ENCODE measurements at places on chromosomes 3 and 15.

DNA sequence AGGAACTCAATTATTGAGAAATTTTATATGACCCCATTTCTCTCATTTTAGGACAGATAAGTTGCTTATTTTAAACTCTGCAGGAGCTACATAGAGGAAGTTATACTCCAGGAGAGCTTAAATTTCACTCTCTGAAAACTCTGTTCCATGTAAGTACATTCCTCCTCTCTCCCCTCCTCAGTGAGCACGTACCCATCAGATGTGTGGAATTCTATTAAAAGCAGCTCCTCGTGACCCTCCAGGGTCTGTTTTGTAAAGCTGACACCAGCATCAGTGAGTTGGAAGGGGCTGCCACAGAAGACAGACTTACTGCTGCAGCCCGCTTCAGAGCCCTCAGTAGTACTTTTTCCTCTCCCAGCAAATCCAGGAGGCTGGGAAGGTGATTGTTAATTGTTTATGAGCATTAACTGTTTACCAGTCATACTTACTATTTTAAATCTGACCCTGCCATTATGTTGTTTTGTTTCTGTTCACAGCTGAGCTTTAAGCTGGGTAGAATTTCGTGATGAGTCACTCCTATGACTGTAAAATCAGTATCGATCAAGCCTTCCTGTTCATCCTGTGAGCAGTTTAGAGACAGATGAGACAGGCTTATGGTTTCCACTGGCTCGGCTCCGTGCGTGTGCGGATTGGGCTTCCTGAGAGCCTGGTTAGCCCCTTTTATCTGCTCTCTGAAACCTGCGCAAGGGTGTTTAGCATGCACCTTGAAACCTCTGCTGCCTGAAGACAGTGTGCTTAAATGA is 20.4 kb downstream of the IGF1R start:
- no peak for DNase-seq

- DNase-seq: no peak
Observed at GRCh38 chr3:164408326-164408725, 670.0 kb downstream of the SI start.

- DNase-seq: no peak
Observed at GRCh38 chr3:90091549-90091948, 984.1 kb downstream of the EPHA3 start.

DNA sequence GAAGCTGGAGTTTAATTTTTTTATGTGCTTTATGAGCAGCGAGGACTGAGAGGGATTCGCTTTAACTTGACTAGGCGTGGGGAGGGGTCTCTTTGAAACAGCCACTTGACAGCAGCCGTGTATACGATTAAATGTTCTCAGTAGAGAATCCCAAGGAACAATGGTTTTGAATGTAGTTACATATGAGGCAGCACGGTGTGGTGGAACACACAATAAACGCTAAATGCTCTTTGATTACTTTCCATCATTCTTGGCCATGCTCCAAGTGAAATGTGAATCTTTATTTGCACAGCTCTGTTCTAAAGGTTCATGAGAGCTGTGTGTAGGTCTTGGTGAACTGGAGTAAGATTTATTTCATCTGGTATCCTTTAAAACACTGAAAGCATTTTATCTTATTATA is 251.4 kb upstream of the TGFBR2 start:
- no peak for DNase-seq

- no peak for DNase-seq
Observed at GRCh38 chr15:44435893-44436667, 8.7 kb downstream of the CTDSPL2 start.

DNA sequence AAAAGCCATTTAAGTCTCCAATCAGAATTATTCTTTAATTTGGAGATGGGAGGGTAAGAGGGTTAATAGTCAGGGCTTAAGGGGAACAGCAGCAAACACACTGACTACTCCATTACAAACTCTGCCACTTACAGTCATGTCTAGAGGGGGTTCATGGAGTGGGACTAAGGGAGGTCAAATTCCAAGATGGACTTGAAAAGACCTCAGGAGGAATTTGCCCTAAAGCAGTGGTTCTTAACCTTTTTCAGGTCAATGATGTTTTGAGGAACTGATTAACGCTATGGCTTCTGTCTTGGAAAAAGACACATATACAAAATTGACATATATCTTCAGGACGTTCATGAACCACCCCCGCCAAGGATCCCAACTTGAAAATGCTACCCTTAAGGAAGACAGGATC is 13.9 kb downstream of the GOLIM4 start:
- no peak for DNase-seq

GRCh38 chr3:114586119-114586518 is 292.3 kb downstream of the TIGIT start:
- no peak for DNase-seq

DNA sequence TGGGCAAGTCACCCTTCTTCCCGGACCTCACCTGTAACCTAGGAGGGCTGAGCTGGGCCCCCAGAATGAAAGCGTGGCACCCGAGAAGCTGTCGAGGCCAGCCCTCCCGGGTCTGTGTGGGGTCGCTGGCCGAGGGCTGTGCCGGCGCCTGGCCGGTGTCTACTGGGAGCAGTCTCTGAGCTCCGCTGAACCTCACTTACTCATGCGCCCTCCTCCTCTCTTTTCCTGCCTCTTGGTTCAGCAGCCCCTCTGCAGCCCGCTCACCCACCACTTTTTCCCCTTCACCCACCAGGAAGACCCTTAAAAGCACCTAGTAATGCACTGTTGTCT is 419 bp downstream of the HYKK start:
- DNase-seq: no peak

- no peak for DNase-seq
Observed at GRCh38 chr3:128170866-128171516, 17.7 kb downstream of the EEFSEC start.

- no peak for DNase-seq
Observed at GRCh38 chr3:181616088-181617070, 95.3 kb upstream of the SOX2 start.

- DNase-seq: no peak
Observed at GRCh38 chr3:13349823-13350222, 70.3 kb downstream of the NUP210 start.

- DNase-seq: no peak
Observed at GRCh38 chr3:31288224-31288623, 244.5 kb upstream of the STT3B start.

DNA sequence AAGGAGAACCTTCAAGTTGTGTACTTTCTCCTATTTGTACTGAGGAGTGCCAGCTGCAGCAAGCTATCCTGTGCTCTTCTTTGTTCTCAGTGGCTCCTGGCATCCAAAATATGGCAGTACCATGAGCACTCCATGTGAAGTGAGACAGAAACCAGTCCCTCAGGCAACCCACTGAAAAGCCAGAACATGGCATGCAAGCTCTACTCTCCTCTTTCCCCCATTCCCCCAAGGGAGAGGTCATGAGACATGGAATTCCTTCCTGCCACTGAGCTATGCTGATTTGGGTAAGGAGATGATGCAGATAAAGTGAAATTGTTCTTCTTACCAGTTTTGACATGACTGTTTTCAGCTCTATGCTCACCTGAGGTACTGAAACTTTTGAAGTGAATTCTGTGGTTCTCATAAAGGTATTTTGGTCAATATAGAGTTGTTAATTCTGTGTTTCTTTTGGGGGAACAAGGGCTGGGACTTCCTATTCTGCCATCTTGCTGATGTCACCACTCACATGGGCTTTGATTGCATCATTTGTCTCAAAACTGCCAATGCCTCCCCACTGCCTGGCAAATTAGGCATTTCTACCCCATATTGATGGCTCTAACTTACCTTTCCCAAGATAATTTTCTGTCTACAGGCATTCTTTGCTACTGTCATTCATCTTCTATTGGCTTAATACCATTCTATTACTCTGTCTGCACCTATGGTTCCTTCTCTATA is 22.8 kb upstream of the CEP152 start:
- no peak for DNase-seq

- DNase-seq: no peak
Observed at GRCh38 chr15:96582473-96582872, 252.0 kb downstream of the NR2F2 start.

DNA sequence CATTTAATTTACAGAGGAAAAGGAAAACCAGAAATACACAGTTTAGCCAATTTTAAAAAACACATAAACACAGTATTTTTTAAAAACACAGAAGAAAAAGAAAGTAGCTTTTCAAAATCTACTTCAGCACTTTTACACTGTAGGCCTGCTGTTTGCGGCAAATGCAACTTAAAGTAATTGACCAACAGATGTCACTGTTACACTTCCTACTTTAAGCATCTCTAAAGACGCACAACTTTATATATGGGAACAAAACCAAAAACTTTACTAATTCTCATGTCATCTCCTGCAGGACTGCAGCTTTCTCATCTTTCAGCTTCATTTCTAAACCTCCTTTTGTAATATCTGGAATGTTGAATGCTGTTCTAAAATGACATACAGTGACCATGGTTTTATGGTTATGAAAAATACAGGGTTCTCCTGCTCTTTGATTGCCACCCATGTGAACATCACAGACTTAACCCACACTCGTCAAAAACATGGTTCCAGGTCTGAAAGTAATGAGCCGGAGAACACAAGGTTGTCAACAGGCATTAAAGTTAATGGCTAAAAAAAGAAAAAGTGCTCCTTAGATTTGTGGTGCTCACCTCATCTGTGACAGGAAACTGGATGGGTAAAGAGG is 107.9 kb downstream of the FMN1 start:
- DNase-seq: no peak

DNA sequence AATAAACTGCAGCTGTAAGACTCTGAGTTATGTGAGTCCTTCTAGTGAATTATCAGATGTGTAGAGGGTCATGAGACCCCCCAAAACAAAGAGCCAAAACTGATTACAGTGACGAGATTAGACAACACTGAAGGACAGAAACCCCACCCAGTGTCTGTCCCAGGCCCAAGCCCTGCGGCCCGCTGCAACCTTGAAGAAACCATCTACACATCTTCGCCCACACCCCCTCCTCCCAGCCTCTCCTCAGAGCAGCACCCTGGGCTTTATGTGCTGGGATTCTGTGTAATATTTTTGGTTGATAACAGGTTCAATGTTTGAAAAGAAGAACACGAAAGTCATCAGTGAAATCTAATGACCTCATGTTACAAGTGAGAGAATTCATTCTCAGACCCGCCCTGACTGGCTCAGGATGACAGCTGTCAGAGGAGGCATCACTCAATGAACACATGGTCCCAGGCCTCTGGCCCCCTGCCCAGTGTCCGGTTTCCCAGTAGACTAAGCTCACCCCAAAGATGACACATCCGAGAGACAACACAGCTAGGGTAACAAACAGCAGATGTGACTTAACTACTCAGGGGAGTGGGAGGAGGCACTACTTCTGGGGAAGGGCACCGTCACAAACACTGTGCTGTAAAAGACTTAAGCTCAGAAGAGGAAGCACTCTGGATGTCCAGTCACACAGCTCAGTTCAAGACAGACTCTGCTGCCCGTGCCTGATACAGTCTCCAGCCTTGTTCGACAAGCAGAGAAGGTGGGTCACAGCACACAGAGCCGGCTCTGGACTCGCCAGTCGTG is 48.9 kb downstream of the NIPA2 start:
- DNase-seq: no peak

DNA sequence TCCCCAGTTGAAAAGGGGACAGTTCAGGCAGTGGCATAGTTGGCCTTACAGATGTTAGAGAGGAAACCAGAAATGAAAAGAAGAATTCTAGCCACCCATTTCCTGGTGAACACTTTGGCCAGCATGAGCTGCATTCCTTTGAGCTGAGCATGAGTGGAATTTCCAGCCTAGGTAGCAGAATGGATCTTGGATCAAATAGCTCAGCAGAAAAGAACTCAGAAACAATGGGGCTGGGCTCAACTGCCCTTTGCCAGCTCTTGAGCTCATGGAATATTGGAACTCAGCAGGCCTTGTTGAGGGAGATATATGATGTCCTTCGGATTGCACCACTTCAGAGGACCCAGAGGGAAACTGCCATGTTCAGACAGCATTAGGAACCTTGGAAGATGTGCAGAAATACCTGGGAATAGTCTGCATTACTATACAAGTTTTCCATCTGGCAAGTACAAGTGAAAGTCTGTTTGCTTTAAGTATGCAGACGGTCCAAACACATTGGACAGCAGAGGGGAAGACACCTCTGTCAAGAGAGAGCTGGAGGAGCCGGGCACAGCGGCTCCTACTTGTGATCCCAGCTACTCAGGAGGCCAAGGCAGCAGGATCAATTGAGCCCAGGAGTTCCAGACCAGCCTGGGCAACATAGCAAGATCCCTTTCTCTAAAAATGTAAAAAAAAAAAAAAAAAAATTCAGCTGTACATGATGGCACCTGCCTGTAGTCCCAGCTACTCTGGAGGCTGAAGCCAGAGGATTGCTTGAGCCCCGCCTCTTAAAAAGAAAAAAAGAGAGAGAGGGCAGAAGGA is 3.1 kb upstream of the CDV3 start:
- DNase-seq: no peak

- DNase-seq: no peak
Observed at GRCh38 chr15:68389936-68390817, 41.8 kb downstream of the ITGA11 start.

DNA sequence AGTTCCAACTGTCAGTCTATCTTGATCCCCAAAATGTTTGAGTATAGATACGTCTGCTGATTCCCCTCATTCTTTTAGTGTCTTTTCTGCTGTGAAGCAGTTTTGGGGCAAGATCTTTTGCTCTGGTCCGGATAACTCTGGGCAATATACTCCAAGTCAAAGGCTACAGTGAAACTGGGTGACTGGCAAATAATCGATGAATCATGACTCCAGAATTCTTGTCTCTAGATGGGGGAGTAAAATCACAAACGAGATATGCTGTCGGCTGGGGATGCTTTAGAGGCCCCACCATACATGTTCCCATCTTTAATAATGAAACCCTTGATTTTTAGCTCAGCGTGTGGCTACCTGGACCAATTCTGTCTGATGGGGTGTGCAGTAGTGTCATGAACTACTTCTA is 76.5 kb downstream of the KLF13 start:
- DNase-seq: no peak

DNA sequence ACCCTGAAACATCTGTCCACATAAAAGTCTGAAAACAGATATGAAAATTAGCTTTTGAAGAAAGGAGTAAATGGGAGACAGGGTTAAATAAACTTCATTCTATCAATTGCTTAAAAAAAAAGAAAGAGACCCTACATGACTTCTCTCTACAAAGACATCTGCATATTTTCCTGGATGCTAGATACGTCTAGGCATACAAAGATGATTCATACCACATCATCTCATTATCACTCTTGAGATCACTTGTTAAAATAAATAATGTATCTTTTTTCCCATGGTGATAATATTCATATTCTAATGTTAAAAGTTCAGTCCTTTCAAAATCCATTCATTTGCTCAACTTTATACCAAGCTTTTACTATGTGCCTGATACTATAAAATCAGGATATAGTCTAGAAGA is 295.8 kb downstream of the MAGI1 start:
- DNase-seq: no peak

DNA sequence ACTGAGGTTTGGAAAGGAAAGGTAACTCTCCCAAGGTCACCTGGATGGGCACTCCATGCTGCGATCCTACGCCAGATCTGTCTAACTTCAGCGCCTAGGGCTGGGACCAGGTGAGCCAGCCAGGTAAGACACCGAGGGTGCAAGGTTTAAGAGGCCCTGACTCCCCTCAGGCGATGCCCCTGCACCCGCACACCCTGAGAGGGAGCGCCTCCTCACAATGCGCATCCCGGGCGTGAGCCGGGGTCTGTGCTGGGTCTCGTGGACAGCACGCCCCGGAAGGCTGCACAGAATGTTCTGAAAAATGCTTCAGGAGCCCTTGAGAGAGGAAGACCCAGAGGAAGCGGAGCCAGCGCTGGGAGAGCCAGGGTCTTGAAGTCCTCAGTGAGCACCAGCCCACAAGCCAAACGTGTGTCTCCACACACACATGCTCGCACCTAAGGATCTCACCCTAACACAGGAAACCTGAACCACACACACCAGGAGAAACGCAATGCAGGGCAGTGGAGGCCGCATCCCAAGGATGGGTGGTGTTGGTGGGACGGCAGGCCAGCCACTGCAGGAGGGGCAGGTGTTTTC is 142.0 kb downstream of the ADAMTS17 start:
- DNase-seq: no peak

GRCh38 chr15:99925661-99926461 is 192.6 kb upstream of the LYSMD4 start:
- DNase-seq: peak; percentile 25
